ENCODE measurements at places on chromosomes 5 and 9.

DNA sequence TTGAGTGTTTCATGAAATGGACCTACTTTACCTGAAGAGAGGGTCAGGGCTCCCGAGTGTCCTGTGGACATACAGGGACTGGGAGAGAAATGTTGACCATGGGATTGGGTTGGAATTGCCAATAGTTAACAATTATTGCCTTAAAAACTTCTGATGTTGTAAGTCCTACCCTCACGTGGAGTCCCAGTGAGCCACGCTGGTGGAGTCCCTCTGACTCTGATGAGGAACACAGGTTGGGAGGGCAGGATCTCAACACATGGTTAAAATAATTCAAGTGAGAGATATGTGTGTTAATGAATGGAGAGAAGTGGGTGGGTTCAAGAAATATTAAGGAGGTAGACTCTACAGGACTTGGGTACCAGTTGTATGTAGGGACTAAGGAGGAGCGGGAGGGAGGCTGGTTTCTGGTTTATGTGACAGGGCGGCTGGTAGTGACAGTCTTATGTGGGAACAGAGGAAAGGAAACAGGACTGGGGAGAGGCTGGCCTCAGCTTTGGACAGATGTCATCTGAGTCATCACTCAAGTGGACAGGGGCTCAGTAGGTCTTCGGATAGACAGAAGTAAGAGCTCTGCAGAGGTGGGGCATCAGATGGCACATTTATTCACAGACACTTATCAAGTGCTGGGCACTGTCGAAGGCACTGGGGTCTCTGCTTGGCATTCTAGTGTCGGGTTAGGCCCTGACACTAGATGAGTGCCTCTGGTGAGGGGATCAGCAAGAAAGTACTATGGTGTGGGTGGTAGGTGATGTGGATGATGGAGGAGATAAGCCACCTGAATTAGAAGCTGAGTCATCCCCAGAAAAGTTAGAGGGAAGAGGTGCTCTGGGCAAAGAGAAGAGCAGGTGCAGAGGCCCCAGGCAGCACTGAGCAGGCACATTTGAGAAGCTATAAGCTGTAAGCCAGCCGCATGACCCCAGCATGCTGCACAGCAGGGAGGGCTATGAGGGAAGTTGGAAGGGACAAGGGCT, 27.2 kb downstream of the MAML1 start:
- no peak for DNase-seq

- DNase-seq, result no peak
Measured at GRCh38 chr9:136654820-136655535, 7.7 kb upstream of the EGFL7 start.

DNA sequence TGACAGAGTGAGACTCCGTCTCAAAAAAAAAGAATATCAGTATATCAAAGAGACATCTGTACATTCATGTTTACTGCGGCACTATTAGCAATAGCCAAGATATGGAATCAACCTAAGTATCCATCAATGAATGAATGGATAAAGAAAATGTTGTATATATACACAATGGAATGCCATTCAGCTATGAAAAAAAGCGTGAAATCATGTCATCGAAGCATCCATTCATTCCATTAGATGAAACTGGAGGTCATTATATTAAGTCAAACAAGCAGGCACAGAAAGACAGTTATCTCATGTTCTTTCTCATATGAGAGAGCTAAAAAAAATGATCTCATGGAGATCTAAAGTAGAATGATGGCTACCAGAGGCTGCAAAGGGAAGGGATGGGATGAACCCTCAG, 180.9 kb upstream of the TLX3 start:
- no peak for DNase-seq

- DNase-seq, result no peak
Measured at GRCh38 chr5:180199390-180199789, 9.6 kb downstream of the RASGEF1C start.

GRCh38 chr5:83523929-83524328, 52.4 kb downstream of the VCAN start:
- DNase-seq, result no peak

- DNase-seq, result no peak
Measured at GRCh38 chr5:135598691-135599395, 20.1 kb upstream of the CXCL14 start.

DNA sequence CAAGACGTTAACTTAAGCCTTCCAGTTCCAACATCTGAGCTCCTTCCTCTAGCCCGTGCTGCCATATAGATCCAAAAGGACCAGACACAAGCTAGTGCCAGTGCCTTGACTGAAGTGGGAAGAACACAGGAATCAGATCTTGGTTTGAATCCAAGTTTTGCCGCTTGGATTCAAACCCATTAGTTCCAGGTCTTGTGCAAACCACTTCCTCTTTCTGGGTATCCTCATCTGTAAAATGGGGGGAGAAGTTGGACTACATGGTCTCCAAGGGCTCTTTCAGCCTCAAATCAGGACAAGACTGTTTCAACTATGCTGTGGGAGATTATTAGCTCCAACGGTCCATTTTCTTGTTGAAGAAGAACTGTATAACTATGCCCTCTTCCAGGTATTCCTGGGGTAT, 32.6 kb downstream of the TTLL11 start:
- DNase-seq, result no peak

DNA sequence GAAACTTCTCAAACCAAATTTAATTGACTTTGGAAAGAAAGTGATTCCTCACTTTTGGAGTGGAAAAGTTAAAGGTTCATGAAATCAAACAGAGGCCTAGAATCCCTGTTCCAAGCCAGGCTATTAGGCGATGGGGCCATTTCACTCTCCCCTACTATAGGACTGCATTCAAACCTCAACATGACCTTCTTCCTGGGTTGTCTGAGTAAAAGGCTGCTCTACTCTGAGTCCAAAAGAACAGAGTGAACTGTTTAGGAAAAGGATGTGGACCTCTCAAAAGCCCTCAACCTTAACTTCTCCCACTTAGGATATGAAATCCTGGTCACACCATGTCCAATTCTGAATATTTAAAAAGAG, 15.8 kb downstream of the C5orf52 start:
- DNase-seq, result no peak

GRCh38 chr5:69212022-69212421, 22.6 kb downstream of the CENPH start:
- no peak for DNase-seq

GRCh38 chr5:78787783-78788182, 139.2 kb upstream of the LHFPL2 start:
- DNase-seq, result no peak

- no peak for DNase-seq
Measured at GRCh38 chr5:109614301-109614700, 75.4 kb upstream of the MAN2A1 start.
